ENCODE measurements at places on chromosomes 1 and 21. TPM values are rescaled to one million over a fixed set of nuclear protein-coding genes. Genes with fewer than 3 reads are reported as not detected.

The RPTN gene
- total RNA-seq = not detected

The CD5L gene
- total RNA-seq = not detected

The GJA4 gene
- total RNA-seq = 9.1 TPM

The RAB7B gene
- total RNA-seq = 0.66 TPM

The TMEM52 gene
- 37.2 TPM for total RNA-seq

The AMY2A gene
- total RNA-seq = not detected

The JUN gene
- total RNA-seq = 160 TPM

The FCER1G gene
- total RNA-seq = 9.4 TPM

The HSD3B2 gene
- 5.4 TPM for total RNA-seq

The CRYAA gene
- not detected for total RNA-seq

The POLR3GL gene
- total RNA-seq = 62.5 TPM

DNA sequence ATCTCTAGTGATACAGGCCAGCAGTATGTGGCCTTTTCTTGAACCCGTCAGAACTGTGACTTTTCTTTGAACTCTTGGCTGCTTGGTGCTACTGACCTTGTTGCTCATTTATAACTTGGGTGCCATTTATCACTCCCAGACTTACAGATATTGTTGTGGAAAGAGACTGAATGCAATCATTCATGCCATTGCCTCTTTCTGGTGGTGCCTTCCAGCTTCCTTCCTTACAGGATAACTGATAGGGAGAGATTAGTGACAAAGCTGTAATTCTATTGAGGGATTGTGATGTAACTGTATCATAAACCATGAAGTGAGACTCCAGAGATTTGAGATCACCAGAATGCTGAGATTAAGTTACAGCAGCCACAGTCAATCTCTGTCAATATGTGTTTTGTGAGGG lies 256.5 kb downstream of the USP25 start:
- DNase-seq = no peak

GRCh38 chr1:17865912-17866739 lies 111.0 kb downstream of the ACTL8 start:
- DNase-seq = no peak

DNA sequence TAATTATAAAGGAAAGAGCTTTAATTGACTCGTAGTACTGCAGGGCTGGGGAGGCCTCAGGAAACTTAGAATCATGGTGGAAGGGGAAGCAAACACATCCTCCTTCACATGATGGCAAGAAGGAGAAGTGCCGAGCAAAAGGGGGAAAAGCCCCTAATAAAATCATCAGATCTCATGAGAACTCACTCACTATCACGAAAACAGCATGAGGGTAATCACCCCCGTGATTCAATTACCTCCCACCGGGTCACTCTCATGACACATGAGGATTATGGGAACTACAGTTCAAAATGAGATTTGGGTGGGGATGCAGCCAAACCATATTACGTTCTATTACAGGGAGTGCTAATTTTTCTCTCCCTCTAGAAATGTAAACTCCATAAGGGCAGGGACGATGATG lies 14.2 kb upstream of the MRPS14 start:
- no peak for DNase-seq

DNA sequence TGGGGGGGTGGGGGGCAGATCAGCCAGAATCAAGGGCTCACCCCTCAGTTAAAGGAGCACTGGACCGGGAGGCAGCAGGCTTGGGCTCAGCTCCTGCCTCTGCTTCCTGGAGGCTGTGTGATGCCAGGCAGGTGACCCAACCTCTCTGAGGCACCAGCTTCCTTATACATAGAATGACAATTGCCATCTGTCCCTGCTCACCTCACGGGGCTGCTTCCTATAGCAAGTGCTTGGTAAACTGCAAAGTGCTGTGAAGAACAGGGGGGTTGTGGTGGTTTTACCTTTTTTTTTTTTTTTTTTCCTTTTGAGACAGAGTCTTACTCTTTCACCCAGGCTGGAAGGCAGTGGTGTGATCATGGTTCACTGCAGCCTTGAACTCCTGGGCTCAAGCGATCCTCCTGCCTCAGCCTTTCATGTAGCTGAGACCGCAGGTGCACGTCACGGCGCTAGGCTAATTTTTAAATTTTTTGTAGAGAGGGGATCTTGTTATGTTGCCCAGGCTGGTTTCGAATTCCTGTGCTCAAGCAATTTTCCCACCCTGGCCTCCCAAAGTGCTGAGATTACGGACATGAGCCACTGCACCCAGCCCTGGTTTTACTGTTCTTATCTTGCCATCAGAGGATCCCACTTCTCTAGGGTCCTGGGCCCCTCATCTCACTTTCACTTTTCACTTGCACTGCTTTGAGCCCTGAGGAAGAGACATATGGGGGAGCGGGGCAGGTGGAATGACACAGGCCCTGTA lies 11.6 kb downstream of the KCNQ4 start:
- no peak for DNase-seq

- DNase-seq = no peak
Measured at GRCh38 chr1:109514846-109515245, 5.3 kb upstream of the AMIGO1 start.

GRCh38 chr1:102628109-102628613 lies 480.2 kb downstream of the COL11A1 start:
- DNase-seq = no peak

DNA sequence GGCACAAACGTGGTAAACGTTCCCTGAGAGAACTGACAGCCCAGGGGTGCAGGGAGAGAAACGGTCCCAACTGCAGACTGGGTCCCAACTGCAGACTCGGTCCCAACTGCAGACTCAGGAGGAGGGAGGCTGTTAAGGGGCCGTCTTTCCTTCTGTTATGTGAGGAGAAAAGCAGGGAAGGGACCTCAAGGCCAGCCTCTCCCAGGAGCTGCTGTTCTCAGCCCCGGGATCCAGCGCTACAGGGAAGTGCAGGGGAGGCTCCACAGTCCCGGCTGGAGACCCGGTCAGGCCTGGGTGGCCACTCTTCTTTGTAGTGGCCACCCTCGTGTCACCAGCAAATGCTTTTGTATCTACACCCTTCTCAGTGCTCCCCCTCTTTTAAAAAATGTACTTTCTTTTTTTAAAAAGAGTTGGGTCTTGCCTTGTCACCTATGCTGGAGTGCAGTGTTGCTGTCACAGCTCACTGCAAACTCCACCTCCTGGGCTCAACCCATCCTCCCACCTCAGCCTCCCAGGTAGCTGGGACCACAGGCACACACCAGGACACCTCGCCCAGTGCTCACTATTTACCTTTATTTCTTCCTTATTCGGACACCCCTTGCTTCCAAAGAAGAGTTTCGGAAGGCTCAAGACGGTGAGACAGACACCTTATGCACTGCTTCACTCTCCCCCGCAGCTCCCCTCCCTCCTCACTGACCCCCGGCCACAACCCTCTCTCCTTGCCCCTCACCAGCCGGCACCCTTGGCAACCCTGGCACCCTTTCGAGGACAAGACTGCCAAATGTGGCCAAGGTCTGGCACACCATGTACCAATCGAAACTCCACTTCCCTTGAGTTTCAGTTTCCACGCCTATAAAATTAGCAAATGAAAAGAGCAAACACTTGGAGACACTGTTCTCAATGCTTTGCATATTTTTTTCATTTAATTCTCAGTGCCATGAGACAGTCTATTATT lies 21.8 kb downstream of the CAPN2 start:
- no peak for DNase-seq

GRCh38 chr1:12287869-12288268 lies 58.0 kb downstream of the VPS13D start:
- no peak for DNase-seq

GRCh38 chr1:6790146-6790545 lies 4.9 kb downstream of the CAMTA1 start:
- DNase-seq = no peak

- DNase-seq = peak; percentile 92
Measured at GRCh38 chr1:3504151-3504821, 49.8 kb downstream of the ARHGEF16 start.

- DNase-seq = no peak
Measured at GRCh38 chr1:157115429-157115838, 15.8 kb upstream of the ETV3L start.

- DNase-seq = no peak
Measured at GRCh38 chr1:200181861-200182260, 154.4 kb downstream of the NR5A2 start.

DNA sequence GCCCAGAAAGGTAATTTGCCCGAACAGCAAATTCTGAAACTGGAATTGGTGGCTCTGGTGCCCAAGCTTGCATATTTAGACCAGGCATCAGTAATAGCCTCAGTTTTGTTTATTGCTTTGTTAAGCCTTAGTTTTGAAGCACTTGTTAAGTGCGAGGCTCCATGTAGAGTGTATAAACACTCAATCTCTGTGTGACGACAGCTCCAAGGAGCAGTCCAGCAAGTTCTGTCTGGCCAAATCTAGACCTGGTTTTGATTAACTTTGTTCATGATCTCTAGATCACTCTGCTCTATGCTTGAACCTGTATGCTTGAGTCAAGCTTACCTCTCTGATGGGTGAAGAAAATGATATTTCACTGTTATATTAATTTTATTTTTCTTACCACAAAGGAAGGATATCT lies 37.4 kb downstream of the DOP1B start:
- DNase-seq = no peak

- DNase-seq = no peak
Measured at GRCh38 chr1:197736685-197737084, 38.6 kb downstream of the DENND1B start.

GRCh38 chr1:204065174-204065985 lies 7.5 kb upstream of the SOX13 start:
- DNase-seq = peak; percentile 44

DNA sequence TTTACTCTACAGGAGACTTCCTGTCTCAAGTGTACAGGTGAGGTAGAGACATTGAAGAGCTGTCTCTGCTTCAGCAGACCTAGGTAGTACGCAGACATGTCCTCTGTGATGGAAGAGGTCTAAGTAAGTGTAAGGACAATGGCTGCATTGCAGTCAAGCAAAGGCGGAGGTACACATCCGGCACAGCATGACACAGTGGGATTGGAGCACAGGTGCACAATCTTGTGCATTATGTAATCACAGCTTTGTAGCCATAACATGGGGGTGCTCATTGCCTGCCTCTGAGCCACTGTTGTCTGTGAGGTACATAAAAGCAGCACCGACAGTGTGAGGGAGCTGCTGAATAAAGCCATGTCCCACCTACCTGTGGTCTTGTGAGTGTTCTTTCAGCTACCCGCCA lies 66.4 kb upstream of the CCDC190 start:
- DNase-seq = no peak

DNA sequence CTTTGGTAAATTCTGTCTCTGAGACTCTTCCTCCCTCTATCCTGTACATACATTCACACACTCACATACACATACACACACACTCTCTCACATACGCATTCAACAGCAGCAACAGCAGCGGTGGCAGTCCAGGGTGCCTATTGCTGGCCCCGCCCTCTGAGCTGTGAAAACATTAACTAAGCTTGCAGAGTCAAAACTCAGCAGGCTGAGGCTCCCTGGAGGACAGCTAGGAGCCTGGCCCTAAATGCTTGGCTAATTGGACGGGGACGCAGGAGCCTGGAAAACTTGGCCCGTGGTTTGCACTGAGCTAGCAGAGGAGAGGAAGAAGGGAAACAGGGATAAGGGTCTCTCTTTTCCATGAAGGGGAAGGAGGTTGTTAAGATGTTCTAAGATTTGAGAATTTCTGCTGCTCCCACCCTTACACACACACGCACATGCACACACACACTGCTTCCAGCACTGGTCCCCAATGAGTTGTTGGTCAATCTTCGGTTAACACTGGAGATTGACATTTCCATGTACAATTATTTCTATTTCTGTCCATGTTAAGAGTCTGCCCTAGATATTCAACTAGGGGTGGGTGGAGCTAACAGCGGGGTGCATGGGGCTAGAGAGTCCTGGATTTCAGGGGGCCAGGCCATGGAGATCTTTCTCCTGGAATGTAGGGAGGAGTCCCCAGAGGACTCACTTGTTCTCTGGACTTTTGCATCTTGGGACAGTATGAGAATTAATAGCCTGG lies 94.2 kb downstream of the PLXNA2 start:
- no peak for DNase-seq
